Left hindlimb (tissue), 1 donor: ENCODE measurements at places on chromosomes 7 and 10.

DNA sequence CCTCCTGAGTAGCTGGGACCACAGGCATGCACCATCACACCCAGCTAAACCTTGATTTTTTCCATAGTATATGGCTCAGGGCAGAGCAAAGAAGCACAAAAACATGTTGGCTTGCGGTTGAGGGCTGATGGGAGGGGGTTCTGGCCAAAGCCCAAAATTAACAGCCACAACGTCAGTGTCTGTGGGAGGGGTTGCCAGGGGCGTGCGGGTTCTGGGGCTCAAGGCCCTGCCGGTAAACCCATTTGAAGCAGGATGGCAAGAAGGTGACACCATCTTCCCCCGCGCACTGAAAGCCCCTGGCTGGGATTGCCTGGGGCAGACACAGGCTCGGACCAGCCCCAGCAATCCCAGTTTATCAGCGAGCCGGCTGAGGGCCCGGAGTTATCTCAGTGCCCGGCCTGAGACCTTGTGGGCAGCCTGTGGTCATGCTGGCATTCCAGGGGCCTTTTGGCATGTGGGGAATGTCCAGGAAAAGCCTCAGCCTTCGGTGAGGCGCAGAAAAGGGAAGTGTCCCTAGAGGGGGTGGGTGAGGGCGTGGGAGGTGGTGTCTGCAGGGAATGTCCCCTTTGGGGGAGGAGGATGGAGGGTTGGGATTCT is 167.7 kb upstream of the TNRC18 start:
- peak; percentile 75 for DNase-seq

DNA sequence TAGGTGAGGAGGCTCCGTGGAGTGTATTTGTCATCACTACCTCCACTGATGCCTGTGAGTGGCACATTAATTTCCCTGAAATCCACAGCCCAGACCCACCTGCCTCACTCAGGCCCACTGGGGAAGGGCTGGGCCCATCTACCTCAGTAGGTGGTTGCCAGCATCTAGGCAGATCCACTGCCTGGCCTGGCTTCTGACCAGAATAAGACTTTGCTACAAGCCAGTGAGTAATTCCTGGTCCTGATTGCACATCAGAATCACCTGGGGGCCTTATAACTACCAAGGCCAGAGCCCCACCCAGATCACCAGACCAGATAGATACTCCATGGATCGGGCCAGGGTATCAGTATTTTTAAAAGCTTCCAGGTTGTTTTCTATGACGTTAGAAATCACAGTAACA is 37.5 kb upstream of the PLEKHA1 start:
- no peak for DNase-seq

DNA sequence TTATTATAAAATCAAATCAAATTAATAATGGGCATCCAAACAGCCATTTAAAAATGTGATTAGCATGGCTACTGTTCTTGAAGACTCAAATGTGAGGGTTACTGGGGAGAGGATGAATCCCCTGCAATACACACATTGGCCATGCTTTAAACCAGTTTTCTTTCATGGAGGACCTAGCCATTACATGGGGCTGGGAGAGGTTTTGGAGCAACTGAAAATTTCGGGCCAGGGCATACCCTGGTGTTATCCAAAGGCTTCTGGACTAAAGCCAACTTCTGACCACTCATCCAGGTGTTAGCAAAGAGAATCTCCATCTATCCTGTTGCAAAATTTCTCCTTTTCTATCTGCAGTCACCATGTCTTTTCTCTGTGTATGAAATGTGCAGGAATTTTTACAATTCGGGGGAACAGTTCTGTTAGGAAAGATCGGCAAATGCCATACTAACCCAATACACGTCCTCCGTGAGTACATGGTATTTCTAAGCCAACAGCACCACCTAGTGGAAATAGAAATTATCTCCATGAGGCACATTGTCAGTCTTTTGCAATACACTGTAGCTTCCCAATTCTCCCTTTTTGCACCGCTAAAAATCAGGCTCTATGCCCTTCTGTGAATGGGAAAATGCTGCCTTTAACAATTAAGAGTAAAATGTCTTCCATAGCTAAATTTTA is 47.0 kb upstream of the ZNF107 start:
- DNase-seq = no peak

- no peak for DNase-seq
These were observed 20.2 kb upstream of the BAIAP2L1 start for GRCh38 chr7:98420966-98421612.

- DNase-seq = no peak
These were observed 415.0 kb downstream of the SFMBT2 start for GRCh38 chr10:6995831-6996230.

GRCh38 chr10:51926337-51926736 is 226.9 kb upstream of the CSTF2T start:
- peak; percentile 51 for DNase-seq

- DNase-seq = no peak
These were observed 11.8 kb downstream of the MET start for GRCh38 chr7:116683786-116684185.

DNA sequence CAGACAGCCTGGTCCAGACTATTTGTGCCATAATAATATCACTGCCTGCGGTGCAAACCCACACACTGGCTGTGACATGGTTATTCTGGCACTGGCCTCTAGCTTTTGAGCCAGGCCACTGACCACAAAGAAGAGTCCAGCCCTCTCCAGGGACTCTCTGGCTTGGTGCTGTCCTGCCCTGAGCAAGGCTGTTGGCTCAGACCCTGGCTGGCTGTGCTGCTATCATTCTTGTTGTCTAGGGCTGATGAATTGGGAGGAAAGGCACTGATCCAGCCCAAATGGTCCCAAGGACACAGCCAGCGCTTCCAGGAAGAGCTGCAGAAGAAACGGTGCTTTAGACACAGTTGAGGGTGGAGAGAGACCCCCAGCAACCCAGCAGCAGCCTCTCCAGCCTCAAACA is 80.8 kb downstream of the TMEM130 start:
- no peak for DNase-seq

GRCh38 chr10:95425592-95426465 is 135.0 kb upstream of the PDLIM1 start:
- no peak for DNase-seq

DNA sequence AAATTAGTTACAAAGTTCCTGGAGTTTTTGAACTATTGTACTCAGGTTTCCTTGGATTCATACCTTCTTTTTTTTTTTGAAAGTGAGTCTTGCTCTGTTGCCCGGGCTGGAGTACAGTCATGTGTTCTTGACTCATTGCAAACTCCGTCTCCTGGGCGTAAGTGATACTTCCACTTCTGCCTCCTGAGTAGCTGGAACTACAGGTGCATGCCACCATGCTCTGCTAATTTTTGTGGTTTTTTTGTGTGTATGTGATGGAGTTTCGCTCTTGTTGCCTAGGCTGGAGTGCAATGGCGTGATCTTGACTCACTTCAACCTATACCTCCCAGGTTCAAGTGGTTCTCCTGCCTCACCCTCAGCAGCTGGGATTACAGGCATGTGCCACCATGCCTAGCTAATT is 22.3 kb downstream of the MCM10 start:
- DNase-seq = no peak

DNA sequence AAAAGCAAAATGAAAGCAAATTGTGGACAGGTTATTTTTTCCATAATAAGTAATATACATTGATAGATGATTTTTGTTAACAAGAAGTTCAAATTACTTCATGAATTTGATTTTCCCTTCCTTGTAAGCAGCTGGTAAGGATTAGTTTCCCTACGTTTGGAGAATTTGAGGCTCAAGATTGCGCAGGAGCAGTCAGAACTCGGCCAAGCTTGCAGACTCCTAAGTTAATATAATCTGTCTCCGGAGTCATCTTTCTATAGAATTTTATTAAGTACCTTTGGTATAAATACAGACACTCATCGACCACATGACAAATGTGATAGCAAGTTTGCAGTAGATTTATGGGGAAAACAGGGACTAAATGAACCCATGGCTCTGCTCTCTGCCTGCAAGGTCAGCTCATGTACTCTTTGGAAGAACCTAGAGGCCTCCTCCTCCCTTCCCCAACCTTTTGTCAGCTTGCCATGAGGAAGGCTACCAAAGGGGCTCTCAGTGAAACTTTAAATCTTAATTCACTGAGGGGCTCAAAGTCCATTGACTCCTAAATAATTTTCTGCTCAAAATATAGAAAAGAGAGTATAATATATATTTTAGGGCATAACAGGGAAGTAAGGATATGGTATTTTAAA is 89.2 kb upstream of the CTTNBP2 start:
- no peak for DNase-seq

- no peak for DNase-seq
These were observed 11.0 kb upstream of the INSIG1 start for GRCh38 chr7:155286686-155287085.

GRCh38 chr7:157359581-157359980 is 22.8 kb downstream of the DNAJB6 start:
- DNase-seq = no peak

DNA sequence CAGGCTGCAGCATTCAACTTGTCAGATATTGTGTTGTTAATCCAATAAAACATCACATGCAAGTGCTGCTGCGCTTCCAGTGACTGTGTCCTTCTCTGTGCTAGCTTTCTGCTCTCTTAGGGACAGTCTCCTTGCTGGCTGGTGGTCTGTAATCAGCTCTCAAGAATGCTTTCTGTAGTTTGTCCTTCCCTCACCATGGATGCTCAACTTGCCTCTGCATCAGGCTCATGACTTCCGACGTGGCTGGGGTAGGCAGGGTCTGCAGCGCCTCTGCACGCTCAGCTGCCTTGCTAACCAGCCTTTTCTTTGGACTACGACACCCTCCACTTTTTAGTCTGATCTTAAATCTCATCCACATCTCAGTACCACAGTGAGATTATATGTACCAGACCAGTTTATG is 58.3 kb downstream of the MMRN2 start:
- DNase-seq = no peak

DNA sequence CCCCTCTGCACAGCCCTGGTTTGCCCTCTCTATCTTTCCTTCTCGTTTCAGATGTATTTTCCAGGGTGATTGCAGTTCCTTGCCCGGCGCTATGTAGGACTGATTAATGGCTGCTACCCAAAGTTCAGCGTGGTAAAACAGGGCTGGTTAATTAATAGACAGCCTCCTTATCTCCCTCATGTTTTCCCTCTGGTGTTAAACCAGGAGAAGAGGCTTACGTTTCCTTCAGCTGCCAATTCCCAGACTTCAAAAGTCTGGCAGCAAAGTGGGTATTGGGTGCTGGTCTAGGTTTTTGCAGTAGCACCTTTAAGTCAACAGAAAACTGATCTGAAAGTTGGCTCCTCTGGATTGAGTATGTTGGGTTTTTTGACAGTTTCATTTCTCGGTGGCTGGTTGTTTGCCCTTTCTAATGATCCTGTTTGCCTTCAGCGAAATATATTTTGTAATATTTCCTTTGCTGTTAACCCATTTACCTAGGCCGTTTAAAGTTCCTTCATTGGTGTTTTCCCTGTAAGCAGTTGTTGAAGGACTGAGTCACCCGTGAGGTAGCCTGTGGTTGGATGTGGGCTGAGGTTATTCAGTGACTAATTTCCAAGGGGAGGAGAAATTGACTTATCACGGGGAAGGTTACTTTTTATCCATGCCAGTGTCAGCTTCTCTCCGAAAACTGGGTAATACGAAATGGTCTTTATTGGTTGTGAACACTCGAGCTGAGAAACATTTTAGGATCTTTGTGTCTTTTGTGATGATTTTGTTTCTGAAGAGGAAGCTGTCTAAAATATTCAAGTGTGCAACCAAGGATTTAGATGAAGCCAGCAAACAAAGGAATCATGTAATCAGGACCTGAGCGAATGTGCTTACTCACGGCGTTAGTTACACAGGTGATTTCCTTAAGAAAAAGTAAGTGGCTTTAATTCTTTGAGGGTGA is 257.2 kb downstream of the KIAA1217 start:
- DNase-seq = no peak
